ENCODE measurements at places on chromosomes 4 and X.
A peak's percentile ranks its signal among the peaks of the same experiment; 100 is the strongest.

DNA sequence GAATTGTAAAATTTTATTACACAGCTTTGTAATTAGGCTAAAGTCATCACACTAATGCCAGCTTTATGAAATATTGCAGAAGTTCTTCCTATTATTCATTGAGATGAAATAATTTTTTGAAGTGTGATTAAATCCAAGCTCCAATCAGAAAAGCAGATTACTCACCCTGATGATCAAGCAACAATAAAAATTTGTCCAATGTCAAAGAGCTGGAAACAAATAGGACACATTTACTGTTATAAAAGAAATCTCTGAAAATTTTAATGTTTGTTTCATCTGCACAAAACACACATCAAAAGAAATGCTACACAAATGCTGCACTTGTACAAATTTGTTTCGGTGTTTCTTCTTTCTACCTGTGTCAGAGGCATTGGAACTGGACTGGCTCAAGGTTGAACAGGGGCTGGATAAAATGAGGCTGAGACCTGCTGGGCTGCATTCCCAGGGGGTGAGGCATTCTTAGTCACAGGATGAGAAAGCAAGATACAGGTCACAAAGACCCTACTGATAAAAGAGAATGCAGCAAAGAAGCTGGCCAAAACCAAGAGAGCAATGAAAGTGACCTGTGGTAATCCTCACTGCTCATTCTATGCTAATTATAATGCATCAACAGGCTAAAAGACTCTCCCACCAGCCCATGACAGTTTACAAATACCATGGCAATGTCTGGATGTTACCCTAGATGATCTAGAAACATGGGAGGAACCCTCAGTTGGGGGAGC, 78.3 kb downstream of the GASK1B start:
- DNase-seq = no peak

DNA sequence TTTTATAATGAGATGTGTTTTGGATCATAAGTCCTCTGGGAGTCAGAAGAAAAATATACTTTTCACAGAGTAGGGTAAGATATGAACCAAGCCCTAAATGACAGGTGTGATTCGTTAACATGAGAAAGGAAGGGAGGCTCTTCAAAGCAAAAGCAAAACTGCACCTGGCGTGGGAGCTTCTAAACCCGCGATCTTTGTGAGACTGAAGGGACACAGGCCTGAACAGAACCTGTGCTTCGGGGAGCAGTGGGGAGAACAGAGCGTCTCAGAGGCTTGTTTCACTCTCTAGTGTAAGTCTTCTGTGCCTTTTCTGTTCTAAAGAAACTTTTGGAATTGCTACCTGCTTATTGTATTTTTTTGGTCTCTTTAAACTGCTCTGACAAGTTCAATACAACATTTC, 30.2 kb upstream of the CYP4V2 start:
- peak; percentile 63 for DNase-seq

DNA sequence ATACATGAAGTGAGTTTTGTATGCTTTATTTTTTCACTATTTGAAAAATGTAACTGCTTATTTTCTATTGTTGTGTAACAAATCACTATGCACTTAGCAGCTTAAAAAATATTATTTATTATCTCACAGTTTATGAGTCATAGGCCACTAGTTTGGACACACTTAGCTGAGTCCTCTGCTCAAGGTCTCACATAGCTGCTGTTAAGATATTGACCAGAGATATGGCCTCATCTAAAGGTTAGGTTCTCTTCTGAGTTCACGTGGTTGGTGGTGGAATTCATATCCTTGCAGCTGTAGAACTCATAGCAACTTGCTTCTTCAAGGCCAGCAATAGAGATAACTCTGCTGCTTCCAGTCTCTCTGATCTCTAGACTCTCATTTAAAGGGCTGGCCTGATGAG, 534.4 kb downstream of the SPRY1 start:
- no peak for DNase-seq

GRCh38 chrX:16436348-16437188, 213.4 kb upstream of the S100G start:
- no peak for DNase-seq
